ENCODE measurements at places on chromosomes 2 and 18.

DNA sequence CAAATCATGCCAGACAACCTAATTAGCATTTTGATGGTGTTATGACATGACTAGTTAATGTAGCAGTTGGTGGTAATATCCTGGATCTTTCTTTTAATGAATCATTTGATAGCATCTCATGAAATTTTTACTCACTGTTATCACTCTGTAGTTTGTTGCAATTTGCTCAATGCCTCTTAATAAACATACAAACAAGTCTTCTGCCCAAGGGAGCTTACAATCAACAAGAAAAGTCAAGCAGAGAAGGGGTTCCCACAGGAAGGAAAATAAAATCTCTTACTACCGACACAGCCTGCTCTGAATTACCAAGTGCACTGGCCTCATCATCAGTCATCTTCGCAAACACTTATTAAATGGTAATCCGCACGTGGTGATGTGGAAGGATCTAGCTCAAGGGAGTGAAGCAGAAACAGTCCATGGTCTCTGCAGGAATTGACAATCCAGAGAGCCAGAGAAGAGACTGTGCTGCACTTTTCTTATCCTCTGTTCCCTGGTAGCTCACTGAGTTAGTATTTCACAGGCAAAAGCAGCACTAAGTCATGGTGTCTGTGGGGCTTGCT lies 263.5 kb downstream of the EPHA4 start:
- DNase-seq: no peak

GRCh38 chr2:62208074-62208757 lies 12.3 kb downstream of the B3GNT2 start:
- DNase-seq: no peak

GRCh38 chr2:235605312-235606003 lies 111.6 kb downstream of the AGAP1 start:
- no peak for DNase-seq

- no peak for DNase-seq
These were observed 15.8 kb upstream of the CYP1B1 start for GRCh38 chr2:38091760-38092159.

DNA sequence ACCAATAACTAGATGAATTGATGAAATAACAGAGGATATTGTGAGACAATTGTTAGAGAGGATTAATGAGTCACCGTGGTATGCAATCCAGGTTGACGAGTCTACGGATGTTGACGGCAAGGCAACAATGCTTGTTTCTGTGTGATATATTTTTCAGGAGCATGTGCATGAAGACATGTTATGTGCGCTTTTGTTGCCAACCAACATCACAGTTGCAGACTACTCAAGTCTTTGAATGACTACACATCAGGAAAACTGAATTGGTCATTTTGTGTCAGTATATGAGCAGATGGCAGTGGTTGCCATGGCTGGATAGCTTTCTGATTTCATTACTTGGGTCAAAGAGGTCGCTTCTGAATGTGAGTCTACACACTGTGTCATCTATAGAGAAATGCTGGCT lies 96.8 kb upstream of the CRACDL start:
- DNase-seq: no peak

All from activated T-cell treated with anti-CD3 and anti-CD28 coated beads for 1 hour (primary cell).